ENCODE measurements at places on chromosomes 5 and 9. TPM values are rescaled to one million over a fixed set of nuclear protein-coding genes. Genes with fewer than 3 reads are reported as not detected.

PTTG1 gene
- 10.5 TPM for polyA plus RNA-seq

CREB3 gene
- 40.2 TPM for polyA plus RNA-seq

FGFR4 gene
- polyA plus RNA-seq, result 0.20 TPM

EEIG1 gene
- 124 TPM for polyA plus RNA-seq

TYRP1 gene
- polyA plus RNA-seq, result not detected

SLC46A2 gene
- polyA plus RNA-seq, result not detected

ESM1 gene
- polyA plus RNA-seq, result not detected

ANKDD1B gene
- not detected for polyA plus RNA-seq

GOLGA2 gene
- 6.0 TPM for polyA plus RNA-seq

EIF4E1B gene
- polyA plus RNA-seq, result not detected

CCDC187 gene
- not detected for polyA plus RNA-seq

MLANA gene
- 0.38 TPM for polyA plus RNA-seq

TMEFF1 gene
- polyA plus RNA-seq, result not detected

ATP10B gene
- polyA plus RNA-seq, result not detected

CXCL14 gene
- polyA plus RNA-seq, result not detected

IFNA13 gene
- not detected for polyA plus RNA-seq

MYO10 gene
- polyA plus RNA-seq, result 0.02 TPM

FASTKD3 gene
- 11.3 TPM for polyA plus RNA-seq

PDE8B gene
- polyA plus RNA-seq, result not detected

TMEM215 gene
- polyA plus RNA-seq, result not detected

MEF2C gene
- 0.77 TPM for polyA plus RNA-seq
